Peyer's patch (tissue), 4 donors: ENCODE measurements at places on chromosomes 11 and 22. TPM values are rescaled to one million over a fixed set of nuclear protein-coding genes. Genes with fewer than 3 reads are reported as not detected.

C11orf91 gene
- total RNA-seq = not detected

OR52I1 gene
- total RNA-seq = not detected

SAA2 gene
- total RNA-seq = 3.9 TPM

VSIG2 gene
- not detected for total RNA-seq

OMP gene
- total RNA-seq = 44.3 TPM

UPB1 gene
- not detected for total RNA-seq

CALCA gene
- not detected for total RNA-seq

ALDH3B2 gene
- total RNA-seq = not detected

FAM181B gene
- total RNA-seq = 0.35 TPM
